Eye (tissue), 1 donor: ENCODE measurements at places on chromosomes 4 and X.

GRCh38 chrX:38649221-38649620, 87.9 kb downstream of the TSPAN7 start:
- no peak for DNase-seq

DNA sequence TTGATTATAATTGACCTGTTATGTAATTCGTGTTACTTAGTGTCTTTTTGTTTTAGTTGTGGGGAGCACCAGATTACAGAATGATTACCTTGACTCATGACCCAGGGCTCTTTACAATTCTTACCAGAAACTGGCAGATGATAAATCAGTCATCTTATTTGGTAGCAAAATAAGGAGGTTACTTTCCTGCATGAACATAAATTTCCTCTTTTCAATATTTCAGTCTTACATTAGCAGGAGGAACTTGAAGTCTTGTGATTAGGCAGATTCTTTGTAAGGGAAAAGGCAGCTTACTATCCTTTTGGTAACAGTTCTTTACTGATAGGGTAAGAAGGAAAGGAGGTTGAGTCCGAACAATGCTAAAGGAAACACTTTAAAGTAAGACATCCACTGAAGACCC, 26.0 kb upstream of the SLC25A5 start:
- no peak for DNase-seq

GRCh38 chr4:186701273-186701672, 22.4 kb downstream of the FAT1 start:
- DNase-seq = peak; percentile 87

- no peak for DNase-seq
These were observed 73.8 kb downstream of the MFAP3L start for GRCh38 chr4:169952236-169953002.

DNA sequence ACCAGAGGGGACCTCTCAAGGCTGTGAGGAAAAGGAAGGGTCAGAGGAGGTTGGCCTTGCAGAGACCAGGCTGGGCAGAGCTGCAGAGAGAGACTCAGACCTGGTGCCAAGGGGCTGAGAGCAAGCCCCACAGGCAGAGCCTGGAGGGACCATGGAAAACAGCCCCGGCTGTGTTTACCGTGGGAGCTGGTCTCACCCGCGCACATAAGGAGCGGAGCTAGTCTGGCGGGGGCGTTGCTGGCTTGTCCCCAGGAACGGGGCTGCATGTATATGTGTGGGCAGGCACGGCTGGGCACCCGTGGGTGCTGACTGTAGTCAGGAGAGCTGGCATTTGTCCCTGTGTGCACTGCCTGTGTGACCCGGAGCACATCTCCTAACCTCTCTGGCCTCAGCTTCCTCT, 45.7 kb downstream of the C4orf50 start:
- DNase-seq = no peak

DNA sequence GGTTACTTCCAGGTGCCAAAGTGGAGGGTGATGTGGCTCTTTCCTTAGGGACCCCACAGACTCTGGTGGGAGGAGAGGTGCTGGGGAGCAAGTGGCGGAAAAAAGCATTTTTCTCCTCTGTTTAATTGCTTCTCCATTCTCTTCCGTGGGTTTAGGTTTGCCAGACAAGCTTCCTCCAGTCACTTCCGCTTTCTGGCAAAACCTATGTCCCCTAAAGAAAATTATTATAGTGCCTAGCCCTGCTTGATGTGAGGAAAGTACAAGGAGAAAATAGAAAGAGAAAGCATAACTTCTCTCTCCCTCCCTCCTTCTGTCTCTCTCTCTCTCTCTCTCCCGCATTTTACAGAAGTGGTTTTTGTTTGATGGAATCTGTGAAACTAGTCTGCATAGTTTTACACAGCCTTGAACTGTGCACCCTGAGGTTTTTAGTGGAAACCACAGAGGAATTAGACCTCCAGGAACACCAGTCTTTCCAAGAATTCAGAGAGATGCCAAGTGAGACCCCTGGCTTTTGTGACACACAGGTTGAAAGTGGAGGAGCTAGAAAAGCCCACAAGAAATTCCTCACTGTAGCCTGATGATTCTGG, 231.1 kb upstream of the ANXA3 start:
- DNase-seq = no peak
